Activated effector memory CD4-positive, alpha-beta T cell treated with Interleukin-2 at 50 U/mL for 16 hours (primary cell): ENCODE measurements at places on chromosomes 7 and 10.

DNA sequence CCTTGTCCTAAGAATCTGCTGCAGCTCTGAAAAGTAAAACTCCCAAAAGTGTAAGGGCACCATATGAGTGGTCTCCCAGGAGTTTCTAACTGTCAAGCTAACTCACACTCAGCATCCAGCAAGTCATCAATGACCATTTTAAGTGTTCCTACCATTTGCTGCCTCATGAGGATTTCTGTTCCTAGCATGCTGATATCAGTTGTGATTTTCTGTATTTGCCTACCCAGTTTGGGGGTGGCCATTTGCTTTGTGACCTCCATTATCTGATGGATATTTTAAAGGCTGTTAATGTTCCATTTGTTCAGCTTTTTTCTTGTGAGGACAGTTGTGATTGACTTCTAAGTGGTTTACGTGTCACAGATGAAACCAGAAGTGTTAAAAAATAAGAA lies 2.9 kb downstream of the FAM24B start:
- no peak for DNase-seq

DNA sequence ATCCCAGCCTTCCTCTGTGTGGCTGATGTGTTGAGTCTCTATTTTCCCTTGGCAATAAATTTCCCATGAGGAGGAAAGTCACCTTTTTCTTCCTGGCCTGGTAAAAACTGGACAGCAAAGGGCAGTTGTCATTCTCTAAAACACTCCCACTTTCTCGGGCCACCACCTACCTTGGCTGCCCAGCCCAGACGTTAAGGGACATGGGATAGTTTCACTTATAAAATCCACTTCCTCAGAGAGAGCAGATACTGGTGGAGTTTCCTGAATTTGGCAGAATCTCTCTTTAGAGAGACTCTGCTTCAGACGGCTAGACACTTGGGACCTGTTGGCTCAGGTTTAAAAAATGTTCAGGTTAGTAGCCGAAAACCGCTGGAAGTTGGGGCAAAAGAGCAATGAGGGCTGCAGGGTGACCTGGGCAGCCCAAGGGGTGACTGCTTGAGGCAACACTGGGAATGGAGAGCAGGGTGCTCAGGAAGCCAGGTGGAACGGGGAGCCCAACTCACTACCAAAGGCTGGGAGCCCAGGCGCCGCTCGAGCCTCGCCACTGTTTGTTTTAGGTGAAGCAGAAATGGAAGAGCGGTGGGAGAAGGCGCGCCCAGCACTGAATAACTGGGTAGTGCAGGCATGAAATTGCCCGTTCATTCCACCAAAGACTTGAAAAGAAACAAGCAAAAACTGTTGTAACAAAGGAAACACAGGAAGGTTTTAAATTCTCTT lies 186.1 kb downstream of the TRIL start:
- DNase-seq: no peak

DNA sequence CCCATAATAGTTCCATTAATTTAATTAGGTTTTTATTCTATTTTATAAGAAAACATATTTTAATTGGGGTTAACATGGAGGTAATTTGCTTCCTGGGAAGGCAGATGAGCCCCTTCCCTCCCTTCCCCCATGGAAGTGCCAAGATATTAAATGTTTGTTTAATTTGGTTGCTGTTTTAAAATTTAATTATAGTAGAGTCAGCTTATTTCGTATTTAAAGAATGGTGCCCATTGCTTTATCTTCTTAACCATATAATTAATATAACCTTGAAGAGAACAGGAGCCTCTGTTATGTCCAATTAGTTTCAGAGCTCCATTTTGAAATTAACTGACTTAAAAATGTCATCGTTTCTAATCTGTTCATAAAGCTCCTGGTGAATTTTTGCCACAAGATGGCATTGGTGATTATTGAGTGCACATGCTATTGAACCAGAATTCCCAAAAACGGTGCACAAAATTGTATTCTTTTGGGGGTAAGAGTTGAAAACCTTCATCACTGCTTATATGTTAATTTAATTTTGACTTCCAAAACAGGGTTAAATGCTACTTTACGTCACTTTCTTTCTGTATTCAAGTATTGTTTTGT lies 26.0 kb downstream of the KLHDC10 start:
- no peak for DNase-seq

DNA sequence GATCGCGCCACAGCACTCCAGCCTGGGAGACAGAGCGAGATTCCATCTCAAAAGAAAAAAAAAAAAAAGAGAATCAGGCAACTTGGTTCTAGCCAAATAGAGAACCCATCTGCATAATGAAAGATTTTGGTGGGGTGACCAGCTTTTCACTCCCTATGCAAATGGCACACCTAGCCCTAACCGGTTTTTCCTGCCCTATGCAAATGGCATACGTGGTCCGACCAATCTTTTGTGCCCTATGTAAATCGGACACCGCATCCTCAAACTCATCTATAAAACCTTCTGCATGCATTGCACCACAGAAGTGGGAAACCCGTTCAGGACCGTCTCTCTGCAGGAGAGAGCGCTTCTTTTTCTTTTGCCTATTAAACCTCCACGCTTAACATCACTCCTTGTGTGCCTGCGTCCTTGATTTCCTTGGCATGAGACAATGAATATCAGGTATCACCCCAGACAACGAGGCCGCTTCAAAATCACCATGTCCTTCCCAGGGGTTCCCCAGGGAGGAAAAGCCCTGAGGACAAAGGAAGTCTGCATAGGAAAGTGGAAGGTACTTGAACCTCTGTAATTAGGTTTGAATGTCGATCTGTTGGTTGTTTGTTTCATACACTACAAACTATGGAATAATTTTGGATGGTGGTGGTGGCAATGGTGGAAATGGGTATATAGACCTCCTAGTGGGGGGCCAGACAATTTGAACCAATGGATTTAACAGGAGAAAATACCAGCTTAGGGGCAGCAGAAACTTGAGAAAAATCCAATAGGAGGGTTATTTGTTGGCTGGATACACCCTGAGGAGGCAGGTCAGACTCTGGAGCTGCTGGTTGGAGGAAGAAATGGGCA lies 396.2 kb downstream of the TYW1 start:
- DNase-seq: no peak

GRCh38 chr7:29105191-29105590 lies 41.1 kb downstream of the CPVL start:
- no peak for DNase-seq

GRCh38 chr7:113141803-113142202 lies 23.4 kb upstream of the SMIM30 start:
- no peak for DNase-seq

- DNase-seq: no peak
These were observed 153.4 kb upstream of the FEZF1 start for GRCh38 chr7:122457969-122458368.

GRCh38 chr10:99742701-99743100 lies 10.7 kb downstream of the CUTC start:
- no peak for DNase-seq

DNA sequence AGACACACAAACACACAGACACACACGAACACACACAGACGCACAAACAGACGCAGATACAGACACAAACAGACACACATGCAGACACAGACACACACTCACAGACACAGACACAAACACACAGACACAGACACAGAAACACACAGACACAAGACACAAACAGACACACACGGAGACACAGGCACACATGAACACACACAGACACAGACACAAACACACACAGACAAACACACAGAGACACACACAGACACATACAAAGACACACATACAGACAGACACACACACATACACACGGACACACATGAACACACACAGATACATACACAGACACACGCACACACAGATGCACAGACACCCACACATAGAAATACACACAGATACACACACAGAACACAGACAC lies 434.9 kb downstream of the DNAJB6 start:
- no peak for DNase-seq

- DNase-seq: no peak
These were observed 285.7 kb downstream of the ZEB1 start for GRCh38 chr10:31604646-31605170.

GRCh38 chr7:82530361-82530760 lies 86.8 kb upstream of the CACNA2D1 start:
- no peak for DNase-seq

- no peak for DNase-seq
These were observed 164.6 kb upstream of the SH2B2 start for GRCh38 chr7:102122026-102122425.

DNA sequence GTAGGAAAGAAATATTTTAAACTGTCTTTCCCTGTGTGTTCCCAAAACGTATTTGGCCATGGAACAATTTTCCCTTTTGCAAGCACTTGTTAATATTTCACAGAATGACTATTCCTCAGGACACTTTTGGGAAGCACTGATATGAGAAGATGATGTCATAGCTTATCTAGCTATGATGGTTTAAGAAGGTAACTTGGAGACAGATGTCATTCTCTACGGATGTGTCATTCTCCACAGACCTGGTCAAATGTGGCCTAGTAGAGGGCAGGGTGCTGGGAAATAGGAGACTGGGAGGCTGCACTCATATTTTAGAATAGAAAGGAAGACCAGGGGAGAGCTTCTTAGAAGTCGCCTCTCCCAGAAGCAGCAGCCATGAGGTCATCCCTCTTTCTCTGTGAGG lies 220.7 kb upstream of the GLI3 start:
- DNase-seq: no peak

DNA sequence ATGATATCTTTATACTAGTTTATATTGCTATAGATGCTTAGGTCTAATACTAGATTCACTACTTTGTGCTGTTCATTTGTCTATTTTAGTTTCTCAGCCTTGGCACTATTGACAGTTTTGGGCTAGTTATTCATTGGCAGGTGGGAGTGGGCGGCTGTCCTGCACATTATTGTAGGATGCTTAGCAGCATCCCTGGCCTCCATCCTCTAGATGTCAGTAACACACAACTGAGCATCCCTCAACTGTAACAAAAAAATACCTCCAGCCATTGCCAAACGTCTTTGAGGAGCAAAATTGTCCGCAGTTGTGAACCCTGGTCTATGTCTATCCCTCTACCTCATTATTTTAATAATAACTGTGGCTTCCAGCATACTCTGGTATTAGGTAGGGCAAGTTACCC lies 34.4 kb upstream of the PNLIP start:
- DNase-seq: no peak

DNA sequence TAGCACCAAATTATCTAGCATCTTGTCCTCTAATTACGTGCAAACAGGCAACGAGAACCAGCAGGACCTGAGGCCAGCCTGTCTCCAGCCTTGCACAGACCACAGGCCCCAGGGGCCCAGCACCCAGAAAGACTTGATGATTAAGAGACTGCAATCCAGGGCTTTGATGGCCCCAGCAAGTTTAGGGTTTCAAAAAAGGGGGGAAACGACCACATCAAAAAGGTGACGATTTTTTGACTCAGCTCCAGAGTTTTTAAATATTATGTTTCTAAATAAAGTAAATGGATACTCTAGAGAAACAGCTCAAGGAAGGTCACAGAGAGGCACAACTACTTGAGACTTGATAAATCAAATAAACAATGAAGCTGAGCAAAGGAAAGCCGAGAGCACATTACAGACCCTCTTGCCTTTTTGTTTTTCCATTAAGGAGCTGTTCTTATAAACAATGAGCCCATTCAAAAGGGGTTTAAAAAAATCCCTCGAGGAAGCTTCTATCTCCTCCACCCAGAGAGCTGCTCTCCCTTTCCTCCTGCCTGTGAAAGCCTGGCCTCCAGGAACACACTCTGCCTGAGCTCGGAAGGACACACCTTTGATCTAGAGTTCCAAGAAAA lies 44.1 kb downstream of the GLI3 start:
- no peak for DNase-seq

GRCh38 chr10:44715136-44715535 lies 196.0 kb upstream of the TMEM72 start:
- DNase-seq: no peak

- no peak for DNase-seq
These were observed 443.9 kb downstream of the TCERG1L start for GRCh38 chr10:130867446-130868194.

GRCh38 chr10:2966134-2966533 lies 101.2 kb upstream of the PFKP start:
- DNase-seq: no peak

DNA sequence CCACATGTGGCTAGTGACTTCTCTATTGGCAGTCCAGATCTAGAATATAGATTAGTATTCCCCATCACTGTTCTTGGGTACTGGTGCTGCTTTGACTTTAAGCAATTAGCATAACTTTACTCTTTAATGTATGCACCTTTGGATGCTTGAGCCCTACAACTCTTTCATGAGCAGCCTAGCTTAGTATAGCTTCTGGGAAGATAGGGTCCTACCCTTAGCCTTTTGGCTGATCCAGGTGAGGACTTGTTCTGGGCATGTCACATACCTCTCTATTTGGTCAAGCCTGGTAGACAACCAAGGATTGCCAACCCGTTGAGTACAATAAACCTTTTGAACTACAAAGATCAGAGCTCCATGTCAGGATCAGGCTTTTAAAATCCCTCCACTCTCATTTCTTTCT lies 17.7 kb downstream of the PCGF5 start:
- DNase-seq: no peak

DNA sequence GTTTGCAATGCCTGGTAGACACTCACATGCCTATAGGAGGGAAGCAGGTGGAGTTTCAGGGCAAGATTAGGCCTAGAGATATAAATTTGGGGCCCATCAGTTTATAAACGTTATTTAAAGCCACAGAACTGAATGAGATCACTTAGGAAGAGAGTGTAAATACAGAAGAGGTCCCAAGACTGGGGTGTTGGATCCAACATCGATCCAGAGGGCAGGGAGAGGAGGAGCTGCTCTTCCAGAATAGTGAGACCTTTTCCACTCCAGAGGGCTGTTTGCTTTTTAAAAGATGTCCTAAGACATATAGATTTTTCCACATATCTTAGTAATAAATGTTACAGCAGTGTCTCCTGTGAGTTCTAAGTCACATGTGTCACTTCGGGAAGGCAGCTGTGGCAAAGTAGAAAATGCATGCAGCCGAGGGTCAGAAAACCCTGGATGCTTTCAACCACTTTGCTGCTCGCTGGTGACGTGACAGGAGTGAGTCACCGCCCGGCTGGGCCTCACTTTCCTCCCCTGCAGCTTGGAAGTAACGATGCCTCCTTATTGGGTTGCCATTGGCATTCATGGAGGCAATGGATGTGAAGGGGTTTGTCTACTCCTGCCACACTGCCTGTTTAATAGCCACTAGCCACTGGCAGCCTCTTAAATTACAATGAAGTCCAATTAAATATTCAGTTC lies 95.4 kb downstream of the TRIL start:
- no peak for DNase-seq
